ENCODE measurements at places on chromosomes 4 and X.

DNA sequence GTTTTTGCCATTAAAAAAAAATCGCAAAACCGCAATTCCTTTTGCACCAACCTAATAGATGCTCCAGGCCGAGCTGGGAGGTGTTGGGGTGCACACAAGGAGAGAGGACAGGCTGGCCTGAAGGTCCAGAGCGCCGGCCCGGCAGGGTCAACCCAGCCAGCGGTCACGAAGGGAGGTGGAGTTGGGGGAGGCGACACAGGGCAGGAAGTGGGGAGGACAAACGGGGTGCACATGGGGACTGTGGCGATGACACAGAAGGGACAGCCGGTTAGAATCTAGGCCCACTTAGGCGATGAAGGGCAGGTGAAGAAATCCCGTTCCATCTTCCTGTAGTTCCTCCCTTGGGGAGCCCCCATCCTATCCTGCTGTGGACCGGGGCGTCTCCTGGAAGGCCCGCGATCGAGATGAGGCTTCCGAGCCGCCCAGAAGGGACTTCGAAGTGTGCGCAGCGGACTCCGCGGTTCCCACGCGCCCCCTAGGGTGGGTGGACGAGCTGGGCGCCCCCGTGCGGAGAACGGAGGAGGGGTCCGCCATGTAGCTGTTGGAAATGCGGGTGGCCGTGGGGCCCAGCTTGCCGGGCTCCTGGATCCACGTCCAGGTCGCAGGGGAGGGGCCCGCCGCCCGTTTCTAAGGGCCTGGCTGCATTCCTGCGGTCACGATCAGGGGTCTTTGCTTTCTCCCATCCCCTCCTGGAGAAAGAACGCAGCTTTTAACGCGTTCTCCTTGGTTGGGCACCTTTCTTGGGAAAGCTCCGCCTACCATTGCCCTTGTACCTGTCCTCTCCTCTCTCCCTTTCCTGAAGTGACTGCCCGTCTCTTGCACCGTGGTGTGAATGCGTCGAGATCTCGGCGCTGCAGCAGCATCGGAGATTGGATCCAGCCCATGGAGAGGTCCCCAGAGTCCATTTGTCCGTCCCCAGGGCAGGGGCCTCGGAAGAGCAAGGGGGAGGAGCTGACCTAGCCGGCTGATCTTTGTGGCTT lies 17.0 kb upstream of the HPF1 start:
- DNase-seq, result peak; percentile 16

DNA sequence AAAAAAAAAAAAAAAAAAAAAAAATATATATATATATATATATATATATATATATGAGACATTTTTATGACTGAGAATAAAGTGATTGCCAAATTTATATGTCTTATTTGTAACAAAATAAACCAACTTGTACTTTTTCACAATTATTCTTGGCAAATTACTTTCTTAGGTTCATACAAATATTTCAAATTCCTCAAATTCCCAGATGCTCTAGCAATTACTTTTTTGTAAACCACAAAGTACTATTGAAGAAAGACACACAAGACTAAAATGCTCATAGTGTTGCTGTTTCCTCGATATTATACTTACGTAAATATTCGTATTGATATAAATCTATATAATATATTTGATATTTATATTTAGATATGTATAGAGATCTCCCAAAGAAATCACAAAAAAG lies 390.0 kb downstream of the FAT4 start:
- DNase-seq, result no peak

DNA sequence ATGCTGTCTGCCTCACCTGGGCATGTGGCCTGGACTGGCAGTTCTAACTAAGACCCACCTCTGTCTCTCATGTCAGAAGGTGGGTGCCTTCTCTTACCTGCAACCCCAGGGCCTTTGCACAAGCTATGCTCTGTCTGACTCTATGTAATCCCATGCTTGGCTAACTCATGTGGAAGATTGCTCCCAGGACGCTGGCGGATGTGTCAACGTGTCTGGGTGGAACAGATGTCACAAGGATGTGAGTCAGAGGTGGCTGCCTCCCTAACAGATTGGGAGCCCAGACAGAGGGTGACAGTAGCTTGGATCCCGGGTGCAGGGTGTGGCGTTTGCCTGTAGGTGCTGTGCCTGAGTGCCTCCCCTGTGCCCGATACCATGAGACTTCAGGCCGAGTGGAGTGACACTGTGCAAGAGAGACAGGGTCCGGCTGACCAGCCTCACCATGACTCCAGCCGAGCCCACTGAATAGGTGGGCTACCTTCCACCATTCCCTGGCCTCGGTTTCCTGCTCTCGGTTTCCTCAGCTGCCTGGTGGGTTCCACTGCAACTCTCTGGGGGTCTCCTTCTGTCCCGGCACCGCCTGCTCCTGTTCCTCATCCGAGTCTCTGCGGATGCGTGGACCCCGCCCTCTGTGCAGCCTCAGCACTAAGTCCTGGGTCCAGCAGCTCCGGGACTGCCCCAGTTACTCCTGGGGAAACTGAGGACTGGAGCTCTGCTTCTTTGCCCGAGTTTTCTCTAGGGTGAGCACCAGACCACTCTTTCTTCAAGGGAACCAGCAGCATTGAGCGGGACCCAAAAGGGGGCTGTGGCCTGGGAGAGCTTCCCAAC lies 11.0 kb downstream of the SH3BP2 start:
- DNase-seq, result no peak

GRCh38 chr4:145557720-145558119 lies 61.5 kb upstream of the MMAA start:
- DNase-seq, result peak; percentile 38

- DNase-seq, result peak; percentile 42
Observed at GRCh38 chrX:104113222-104113965, 1.1 kb downstream of the ZCCHC18 start.

DNA sequence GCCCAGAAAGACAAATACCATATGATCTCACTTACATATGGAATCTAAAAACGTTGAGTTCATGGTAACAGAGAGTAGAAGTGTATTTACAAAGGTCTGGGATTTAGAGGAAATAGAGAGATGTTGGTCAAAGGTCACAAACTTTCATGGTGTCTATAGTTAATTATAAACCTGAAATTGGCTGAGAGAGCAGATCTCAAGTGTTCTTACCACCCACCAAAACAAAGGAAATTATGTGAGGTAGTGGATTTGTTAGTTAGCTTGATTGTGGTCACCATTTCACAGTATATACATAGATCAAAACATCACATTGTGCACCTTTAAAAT lies 186.8 kb downstream of the NWD2 start:
- no peak for DNase-seq

- DNase-seq, result no peak
Observed at GRCh38 chr4:167713756-167714155, 378.6 kb upstream of the ANXA10 start.

GRCh38 chr4:174189392-174190015 lies 94.0 kb downstream of the FBXO8 start:
- no peak for DNase-seq

- no peak for DNase-seq
Observed at GRCh38 chrX:11164433-11164832, 53.3 kb downstream of the HCCS start.

GRCh38 chr4:189090174-189090814 lies 850.4 kb upstream of the FRG1 start:
- DNase-seq, result no peak

- no peak for DNase-seq
Observed at GRCh38 chr4:187618701-187619281, 376.8 kb upstream of the ZFP42 start.

- no peak for DNase-seq
Observed at GRCh38 chrX:5829060-5829459, 399.6 kb downstream of the NLGN4X start.

- DNase-seq, result no peak
Observed at GRCh38 chr4:30726090-30726675, 6.0 kb downstream of the PCDH7 start.

- DNase-seq, result no peak
Observed at GRCh38 chr4:8046925-8047541, 107.4 kb upstream of the AFAP1 start.

- no peak for DNase-seq
Observed at GRCh38 chr4:148962539-148963290, 520.5 kb upstream of the NR3C2 start.

DNA sequence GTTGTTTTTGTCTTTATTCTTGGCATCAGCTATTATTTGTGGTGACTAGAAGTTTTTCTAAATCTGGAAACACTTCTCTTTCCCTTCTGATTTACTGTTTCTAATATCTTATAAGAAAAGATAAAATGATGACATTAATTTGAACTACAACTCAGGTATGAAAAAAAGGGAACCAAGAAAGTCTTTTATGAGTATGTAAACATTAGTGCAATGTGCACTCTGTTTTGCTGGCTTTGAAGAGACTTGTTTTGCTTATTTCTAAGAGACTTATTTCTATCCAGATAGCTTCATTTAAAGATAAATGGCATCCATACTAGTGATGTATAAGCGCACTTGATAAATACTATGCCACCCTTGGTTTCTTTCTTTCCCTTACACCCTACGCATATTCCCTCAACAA lies 10.1 kb upstream of the AMBN start:
- no peak for DNase-seq

GRCh38 chr4:170818786-170819185 lies 729.0 kb upstream of the AADAT start:
- DNase-seq, result no peak

GRCh38 chr4:53273726-53274125 lies 92.1 kb downstream of the SCFD2 start:
- DNase-seq, result no peak

GRCh38 chrX:367349-367748 lies 19.4 kb downstream of the PPP2R3B start:
- no peak for DNase-seq

DNA sequence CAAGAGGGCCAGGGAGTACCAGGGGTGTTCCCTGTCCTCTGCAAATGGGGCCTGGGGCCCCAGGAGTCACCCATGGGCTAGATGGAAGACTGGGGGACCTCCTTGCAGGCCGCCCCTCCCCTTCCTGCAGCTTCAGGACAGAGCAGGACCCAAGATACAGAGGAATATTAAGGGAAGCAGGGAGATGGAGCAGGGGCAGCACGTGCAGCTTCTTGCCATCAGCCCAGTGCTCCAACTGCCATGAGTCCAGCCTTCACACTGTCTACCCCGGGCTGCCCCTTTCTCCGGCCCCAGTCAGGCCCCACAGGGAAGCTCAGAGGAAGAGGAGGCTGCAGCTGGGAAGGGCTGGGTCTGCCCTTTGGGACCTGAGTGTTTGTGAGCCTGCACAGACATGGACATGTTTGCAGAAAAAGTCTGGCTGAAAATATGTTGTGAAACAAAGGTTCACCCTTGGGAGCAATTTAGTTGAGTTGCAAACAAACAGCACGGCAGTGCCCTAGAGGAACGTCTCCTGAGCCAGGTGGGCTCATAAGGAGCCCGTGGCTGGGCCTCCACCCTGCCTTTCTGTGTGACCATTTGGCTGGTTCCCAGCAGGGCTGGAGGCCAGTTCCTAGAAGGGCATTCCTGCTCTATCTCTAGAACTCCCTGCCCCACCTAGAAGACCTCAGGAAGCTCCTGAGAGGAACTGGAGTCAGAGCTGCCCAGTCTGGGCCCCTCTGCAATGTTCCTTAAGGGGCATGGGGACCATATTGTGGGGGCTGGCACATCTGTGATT lies 8.9 kb downstream of the FATE1 start:
- no peak for DNase-seq

All from stimulated activated CD4-positive, alpha-beta T cell treated with anti-CD3 and anti-CD28 coated beads, Interleukin-12 subunit alpha, Interleukin-12 subunit beta, amount 100 ng/mL, for 4 hours (primary cell).